ENCODE measurements at places on chromosomes 2 and 18.

- DNase-seq = no peak
Measured at GRCh38 chr2:167345559-167345958, 457.3 kb downstream of the XIRP2 start.

DNA sequence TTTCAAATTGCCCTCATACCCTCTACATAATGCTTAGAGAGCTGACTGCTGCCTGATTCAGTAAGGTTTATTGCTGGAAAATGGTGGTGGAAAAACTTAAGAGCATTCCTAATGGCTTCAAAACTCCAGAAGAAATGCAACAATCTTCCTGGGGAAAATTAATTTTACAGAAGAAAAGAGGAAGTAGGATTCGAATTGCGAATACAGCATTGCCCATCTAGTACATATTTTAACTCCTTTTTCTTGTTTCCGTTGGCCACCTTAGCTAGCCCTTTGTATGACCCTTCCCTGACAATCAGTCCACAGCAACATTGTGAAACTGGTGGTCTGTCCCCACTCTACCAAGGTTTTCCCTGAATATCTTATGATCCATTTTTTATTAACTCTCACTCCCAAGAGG, 224.7 kb downstream of the MTX2 start:
- DNase-seq = no peak

DNA sequence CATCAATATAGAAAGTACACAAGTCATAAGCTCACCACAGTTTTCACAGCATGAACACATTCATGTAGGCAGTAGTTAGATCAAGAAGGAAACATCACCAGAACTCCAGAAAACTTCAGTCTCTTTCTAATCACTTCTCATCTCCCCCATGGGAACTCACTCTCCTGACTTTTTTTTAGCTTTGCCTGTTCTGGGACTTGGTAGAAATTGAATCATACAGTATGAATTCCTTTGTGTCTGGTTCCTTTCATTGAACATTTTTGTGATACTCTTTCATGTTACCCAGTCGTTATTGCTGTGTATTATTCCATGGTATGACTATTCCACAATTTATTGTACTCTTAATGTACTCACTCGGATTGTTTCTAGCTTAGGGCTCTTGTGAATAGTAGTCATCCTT, 160.2 kb downstream of the TAF4B start:
- DNase-seq = peak; percentile 6

DNA sequence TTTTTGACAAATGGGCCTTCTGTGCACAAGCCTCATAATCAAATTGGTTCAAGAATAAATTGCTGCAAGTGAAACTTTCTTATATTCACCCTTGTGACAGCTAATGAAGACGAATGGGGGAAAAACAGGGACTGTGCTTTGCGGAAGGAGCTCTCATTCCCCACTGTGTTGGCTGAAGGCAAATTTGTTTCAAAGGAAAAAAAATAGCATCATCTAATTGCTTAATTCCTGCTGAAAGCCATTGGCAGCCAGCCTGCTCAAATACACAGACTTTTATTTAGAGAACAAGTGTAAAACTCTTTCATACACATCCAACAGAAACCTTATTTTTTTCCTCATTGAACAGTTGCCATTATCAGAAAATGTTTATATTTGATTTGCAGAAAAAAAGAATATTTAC, 172.3 kb downstream of the ARL6IP6 start:
- DNase-seq = no peak

DNA sequence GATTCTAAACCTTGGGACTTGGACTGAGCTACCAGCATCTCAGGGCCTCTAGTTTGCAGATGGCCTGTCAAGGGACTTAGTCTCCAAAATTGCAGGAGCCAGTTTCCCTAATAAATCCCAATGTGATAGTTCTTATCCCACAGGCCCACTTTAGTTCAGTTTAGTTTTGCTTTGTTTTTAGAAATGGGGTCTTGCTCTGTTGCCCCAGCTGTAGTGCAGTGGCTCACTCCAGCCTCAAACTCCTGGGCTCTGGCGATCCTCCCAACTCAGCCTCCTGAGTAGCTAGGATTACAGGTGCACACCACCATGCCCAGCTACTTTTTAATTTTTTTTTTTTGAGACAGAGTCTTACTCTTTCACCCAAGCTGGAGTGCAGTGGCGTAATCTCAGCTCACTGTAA, 2.6 kb upstream of the SF3B1 start:
- DNase-seq = no peak

- DNase-seq = no peak
Measured at GRCh38 chr18:12579775-12580174, 78.1 kb downstream of the SPIRE1 start.

GRCh38 chr2:196433116-196433515, 206.4 kb upstream of the CCDC150 start:
- DNase-seq = no peak

DNA sequence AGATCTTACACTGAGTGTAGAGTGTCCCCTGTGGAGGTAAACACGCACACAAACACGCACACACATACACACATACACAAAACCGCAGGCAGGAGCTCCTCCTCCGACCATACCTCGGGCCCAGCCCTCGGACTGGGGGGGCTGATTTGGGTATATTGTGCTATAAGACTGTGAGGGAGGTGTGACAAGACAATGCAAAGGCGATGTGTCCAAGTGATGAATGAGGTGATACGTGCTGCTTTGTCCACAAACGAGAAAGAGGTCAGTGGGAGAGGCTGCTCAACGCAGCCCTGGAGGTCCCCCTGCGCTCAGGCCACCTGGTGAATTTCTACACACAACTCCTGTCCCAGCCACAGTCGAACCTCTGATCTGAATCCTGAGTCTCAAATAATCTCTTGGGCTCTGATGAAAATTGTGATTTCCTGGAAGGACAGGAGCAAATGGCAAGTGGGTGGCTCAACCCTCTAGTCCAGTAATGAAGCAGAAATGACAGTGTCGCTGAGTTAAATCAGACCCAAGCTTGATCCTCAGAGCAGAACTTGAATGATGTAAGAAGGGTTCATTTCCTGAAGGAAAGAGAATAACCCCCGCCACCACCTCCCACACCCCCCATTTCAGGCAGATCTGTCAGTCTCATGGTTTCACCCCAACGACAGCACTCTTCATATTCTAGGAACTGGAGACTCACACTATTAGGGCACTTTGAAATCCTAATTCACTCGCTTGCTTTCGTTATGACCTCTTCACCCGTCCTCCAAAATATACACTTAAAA, 48.9 kb upstream of the ASXL2 start:
- no peak for DNase-seq

DNA sequence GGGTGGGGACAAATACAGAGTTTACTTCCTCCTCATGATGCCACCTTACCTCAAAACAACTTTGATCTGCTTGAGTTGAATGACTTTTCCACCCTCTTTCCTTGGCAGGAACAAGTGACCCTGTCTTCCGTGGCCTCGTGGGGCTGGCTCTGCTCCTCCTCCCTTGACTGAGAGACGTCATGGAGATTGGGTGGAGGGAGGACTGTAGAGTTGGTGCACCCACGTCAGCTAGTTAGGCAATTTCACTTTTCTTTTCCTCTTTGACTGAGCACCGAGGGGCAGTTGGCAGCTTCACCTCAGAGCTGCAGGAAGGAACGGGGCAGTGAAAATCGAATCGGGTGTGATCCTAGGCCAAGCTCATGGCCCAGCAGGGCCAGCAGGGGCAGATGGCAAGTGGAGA, at the start of gene SP140:
TSS of gene SP140 (plus strand) at position 251 of the 400 bp plus-strand sequence. CDS start at position 360, 109 bp downstream.
- no peak for DNase-seq

DNA sequence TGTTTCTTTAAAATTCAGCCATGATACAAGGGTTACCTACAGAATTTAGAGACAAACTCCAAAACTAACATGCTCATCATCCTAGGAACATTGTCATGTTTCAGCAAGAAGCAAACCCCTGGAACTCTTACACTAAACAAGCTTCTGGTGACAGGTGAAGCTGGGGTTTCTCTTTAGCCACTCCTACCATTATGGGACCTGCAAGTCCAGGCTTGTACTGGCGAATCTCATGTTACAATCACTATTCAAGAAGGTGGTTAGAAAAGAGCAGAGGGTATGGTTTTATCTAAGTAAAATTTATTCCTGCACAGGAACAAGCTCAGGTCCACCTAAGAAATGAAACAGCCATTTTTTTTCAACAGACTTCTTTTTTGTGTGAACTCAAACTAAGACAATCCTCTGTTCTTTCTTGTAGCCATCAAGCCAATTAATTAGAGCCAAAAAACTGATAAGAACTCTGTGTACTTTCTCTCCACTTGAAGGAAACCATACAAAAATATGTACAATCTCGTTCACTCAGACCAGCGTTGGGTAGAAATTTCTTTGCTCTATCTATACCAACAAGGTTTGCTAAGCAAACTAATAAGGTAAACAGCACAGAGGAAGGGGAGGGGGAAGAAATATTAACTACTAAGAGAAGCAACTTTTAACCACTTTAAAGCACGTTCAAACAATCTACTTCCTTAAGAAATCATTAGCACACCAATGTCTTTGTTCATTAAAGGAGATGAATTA, 63.3 kb upstream of the NEDD4L start:
- DNase-seq = no peak

- DNase-seq = no peak
Measured at GRCh38 chr18:34117319-34117718, 107.4 kb downstream of the NOL4 start.

DNA sequence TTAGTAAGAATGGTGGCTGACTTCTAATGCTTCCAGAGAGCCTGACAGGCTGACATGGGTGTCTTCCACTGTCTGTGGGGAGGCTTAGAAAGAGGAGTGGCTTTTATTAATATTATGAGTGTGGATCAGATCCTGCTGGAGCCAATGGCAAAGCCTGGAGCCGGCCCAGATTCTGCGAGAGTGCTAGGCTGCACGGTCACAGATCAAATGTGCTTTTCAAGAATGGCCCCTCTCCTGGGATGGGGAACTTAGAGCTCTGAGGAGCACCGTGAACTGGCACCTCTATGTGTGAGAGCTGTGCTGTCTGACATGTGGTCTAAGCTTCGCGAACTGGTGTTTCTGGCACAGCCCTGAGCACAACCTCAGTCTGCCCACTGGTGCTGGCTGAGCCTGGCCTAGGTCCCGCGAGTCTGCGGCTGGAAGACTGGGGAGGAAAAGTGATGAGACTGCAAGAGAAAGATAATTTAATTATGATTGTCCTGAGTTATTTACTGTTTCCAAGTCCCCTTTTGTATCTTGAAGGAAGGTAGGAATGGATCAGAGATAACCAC, 70.4 kb downstream of the ASAP2 start:
- no peak for DNase-seq

- DNase-seq = no peak
Measured at GRCh38 chr2:211371465-211371864, 815.1 kb downstream of the CPS1 start.

- DNase-seq = peak; percentile 20
Measured at GRCh38 chr2:38935568-38936172, 46.0 kb downstream of the ARHGEF33 start.

- DNase-seq = no peak
Measured at GRCh38 chr18:50009773-50010335, 185.1 kb downstream of the MYO5B start.

GRCh38 chr18:55109818-55110414, 150.7 kb upstream of the CCDC68 start:
- no peak for DNase-seq

DNA sequence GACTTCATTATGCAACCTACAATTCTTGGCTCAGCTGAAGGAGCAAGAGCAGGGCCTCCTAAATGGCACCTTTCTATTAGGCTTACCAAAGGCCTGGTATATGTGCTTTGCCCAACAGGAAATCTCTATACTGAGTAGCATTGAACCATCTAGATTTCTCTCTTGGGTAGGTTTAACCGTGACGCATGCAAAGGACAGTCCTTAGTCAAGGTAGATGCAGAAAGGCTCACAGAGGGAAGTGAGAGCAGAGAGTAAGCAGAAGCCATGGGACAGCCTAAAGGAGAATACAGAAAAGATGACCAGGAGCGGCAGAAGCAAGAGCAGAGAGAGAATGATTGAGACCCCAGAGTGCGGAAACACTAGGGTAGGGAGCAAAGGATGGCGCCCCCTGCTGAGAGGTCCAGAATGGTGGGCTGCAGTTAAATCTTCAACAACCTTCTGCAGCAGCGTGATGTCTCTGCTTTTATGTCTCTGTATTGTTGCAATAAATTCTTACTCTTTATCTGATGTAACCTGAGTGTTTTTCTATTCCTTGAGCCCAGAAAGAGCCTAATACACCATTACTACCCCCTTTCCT, 4.7 kb upstream of the OSBPL1A start:
- DNase-seq = no peak

DNA sequence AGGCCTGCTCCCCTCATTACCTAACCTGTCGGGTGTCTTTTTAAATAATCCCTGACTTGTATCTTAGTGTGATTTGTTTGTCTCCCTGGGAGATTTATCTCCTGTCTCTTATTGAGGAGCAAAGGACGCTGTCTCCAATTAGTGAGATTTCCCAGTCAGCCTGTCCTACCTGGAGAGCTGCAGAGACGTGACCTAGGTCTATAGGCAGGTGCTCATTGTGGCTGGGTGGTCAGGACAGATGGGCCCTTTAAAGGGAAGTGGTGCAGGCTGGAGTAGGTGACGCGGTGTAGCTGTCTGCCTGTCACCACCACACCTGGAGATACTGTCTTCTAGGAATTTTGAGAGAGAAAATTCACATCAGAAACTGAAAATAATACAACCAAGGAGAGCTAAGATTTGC, 28.0 kb downstream of the PLB1 start:
- no peak for DNase-seq

DNA sequence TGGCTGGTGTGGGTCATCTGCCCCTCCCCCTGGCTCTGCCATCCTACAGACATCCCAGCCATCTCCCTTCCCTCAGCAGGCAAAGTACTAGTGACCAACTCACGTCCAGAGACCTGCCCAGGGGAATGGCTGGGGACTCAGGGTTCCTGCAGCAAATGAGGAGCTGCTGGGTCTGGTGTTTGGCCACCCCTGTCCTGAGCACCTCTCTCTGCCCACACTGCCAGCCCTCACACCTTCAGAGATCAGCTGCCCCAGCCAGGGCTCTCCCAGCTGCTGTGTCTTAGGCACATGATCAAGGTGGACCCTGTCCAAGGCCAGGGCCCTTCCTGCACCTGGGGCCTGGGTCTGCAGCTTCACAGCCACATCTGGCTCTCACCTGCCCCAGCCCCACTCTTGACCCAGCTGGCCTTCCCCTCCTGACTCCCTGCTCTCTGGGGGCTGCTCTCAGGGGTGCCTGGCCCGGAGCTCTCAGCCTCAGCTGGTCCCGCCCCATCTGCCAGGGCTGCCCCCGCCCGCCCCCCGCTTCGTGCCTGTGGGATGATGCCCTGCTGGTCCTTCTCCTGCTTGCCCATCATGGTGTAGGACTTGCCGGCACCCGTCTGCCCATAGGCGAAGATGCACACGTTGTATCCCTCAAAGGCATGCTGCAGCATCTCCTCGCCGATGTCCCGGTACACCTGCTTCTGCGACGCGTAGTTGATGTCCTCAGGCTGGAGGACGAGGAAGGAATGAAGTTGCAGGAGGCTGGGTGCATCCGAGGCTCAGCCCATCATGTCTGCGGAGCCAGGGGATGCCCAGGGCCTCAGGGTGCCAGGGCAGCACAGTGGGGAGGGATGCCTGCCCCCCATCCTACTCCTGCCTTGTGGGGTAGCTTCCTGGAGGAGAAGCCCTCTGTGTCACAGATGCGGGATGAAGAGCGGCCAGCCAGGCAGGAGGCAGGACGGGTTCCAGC, 32.2 kb downstream of the KIF1A start:
- no peak for DNase-seq

GRCh38 chr18:74742573-74743243, 145.0 kb downstream of the ZNF407 start:
- no peak for DNase-seq

GRCh38 chr2:171723716-171724683, 36.7 kb downstream of the DYNC1I2 start:
- no peak for DNase-seq

GRCh38 chr2:12207491-12207890, 461.1 kb downstream of the LPIN1 start:
- DNase-seq = no peak
